CD4-positive, alpha-beta T cell treated with Interleukin-2 at 100 ng/mL for 4 hours (primary cell): ENCODE measurements at places on chromosomes 6 and 20.

- peak; percentile 50 for DNase-seq
These were observed 8.0 kb downstream of the SLC17A3 start for GRCh38 chr6:25866011-25866410.

DNA sequence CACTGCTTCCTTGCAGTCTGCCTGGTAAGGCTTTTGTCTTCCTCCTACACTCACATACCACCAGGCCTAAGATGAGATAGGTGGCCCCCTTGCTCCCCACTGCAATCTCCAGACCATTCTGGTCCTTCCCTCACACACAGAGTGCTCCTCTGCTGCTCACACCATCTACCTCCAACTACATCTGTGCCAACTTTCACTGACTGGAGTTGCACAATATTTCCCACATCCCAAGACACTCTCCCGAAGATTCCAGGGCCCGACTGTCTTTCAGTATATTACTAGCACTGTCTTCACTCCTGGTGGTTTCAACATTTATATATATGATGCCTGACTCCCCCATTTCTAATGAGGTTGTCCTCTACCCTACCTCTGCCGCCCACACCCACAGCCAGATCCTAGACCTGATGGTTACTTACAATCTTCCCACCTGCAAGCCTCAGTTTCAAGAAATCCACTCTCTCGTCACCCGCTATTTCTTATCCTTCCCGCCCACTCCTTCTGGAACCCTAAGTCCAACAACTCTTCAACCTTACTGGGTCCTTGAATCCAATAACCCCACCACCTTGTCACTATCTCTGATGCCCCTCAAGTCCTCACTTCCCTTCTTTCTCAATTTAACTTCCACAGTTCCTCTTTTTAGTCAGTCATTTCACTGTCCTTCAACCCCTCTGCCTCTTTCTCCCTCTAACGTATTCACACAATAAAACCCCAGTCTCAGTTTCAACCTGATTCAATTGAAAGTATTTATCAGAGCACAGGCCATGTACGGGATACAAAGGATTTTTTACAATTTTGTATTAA, 21.6 kb downstream of the RALGAPA2 start:
- DNase-seq = no peak

GRCh38 chr6:53382421-53382820, 33.7 kb upstream of the ELOVL5 start:
- no peak for DNase-seq

GRCh38 chr6:170553534-170554012, 466 bp upstream of the PSMB1 start:
- DNase-seq = peak; percentile 31

- no peak for DNase-seq
These were observed 32.5 kb downstream of the ADGRG6 start for GRCh38 chr6:142334294-142334693.

DNA sequence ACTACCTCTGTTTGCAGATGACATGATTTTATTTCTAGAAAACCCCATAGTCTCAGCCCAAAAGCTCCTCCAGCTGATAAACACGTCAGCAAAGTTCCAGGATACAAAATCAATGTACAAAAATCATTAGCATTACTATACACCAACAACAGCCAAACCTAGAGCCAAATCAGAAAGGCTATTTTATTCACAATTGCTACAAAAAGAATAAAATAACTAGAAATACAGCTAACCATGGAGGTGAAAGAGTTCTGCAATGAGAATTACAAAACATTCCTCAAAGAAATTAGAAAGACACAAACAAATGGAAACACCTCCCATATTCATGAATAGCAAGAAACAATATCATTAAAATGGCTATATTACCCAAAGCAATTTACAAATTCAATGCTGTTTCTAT, 65.6 kb upstream of the HTR1E start:
- DNase-seq = no peak

DNA sequence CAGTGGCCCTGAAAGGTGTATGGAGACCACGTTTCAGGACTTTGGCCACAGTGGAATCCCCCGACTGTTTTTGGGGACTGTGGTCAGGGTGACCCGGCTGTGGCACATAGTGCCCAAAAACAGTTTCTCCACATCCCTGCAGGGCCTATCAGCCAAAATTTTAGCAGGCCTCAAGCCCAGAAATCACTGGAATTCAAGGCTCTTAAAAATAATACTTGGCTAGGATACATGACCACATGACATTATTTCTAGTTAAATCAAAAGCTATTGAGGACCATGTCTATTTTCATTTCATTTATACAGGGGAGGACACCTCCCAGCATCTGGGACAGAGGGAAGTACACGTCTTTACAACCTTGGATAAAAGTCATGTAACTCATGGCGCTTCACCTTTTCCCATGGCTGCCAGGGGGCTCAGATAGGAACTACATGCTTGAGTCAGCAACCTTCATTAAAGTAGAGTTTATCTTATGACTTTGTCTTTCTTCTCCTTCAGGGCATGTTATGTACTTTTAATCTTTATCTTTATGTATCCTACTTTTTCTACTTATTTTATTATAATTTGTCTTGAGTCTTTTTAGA, 70.8 kb upstream of the CD93 start:
- no peak for DNase-seq

DNA sequence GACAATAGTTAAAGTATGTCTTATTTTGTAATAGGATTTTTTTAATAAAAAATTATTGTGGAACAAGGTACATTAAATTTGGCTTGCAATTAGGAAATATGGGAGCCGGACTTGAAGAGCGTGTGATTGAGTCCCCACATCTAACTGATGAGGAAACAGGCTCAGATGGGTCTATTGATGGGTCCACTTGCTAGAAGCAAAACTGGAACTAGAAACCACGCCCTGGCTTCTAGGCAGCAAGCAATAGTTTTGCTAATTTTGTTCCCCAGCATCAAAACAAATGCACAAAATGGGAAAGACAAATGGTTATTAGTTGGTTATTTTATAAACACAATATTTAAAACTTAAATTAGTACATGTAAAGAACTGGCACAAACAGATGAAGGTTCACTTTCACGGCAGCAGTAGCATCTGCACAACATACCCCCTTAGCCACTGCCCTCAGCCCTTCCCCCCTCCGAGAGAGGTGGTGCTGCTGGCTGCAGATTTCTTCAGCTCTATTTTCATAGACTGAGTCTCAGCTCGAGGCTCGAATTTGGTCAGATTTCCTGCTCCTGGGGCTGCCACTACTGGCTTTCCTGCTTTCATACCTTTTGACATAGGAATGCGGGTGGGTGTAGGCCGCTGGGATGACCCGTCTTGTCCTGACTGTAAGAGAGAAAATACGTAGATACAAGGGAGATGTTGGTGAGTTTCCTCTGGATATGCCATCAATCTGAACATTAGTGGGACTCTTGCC, 23.8 kb upstream of the TMEM30A start:
- DNase-seq = no peak

DNA sequence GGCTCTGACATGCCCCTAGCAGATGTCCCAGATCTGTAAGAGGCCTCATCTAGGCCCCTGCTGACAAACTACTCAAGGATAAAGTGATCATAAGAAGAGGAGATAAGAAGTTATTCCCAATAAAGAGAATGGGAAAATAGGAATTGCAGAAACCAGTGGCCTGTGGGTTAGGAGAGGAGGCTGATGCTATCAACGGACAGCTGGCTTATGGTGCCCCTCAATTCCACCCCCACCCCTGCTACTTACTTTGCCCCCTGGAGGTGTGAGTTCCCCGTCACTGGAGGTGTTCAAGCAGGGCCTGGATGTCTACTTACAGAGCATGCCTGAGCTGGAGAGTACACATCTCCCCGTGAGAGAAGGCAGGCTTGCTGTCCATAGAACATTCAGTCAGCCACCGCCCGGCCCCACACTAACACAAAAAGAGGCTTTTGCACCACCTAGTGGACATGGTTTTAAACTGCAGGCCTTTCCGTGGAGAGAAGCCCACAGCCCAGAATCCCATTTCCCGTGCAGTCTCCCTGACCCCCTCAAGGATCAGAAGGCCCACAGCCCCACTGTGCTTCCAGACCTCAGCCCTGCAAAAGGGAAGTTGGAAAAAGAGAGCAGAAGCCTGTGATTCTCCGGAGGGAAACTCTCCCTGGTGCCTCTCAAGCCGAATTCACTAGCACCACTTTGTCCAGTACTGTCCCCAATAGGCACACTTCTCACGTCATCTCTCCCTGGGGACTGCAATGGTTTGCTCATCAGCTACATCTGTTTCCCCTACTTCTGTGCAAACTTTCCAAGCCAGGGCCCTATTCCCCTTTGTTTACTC, 23.8 kb upstream of the BNIP5 start:
- peak; percentile 76 for DNase-seq

DNA sequence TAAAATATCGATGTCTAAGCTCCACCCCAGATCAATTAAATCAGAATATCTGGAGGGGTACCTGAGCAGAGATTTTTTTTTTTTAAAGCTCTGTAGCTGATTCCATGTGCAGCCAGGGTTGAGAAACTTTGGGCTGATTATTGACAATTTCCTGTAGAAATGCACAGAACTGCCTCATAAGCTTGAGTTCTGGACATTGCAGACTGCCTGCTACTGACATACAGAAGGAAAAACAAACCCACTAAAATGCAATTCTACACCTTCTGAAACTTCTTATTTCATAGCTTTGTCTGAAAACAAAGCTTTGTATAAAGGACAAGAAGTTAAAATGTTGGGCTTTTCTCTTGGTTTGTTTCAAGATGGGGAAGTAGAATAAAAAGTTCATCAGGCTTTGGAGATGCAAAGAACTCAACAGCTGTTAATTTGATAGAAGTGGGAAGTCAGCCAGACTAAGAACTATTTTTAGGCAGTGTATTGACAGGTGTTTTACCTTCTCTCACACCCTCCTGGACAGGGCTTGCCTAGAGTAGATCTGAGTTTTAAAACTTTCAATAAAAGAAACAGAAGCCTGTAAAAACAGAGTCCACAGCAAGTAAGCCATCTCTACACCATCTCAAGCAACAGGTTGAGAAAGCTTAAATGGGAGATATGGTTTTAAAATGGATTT, 147.7 kb downstream of the KCNQ5 start:
- DNase-seq = no peak

- DNase-seq = no peak
These were observed 6.9 kb downstream of the SIGLEC1 start for GRCh38 chr20:3705491-3705969.

DNA sequence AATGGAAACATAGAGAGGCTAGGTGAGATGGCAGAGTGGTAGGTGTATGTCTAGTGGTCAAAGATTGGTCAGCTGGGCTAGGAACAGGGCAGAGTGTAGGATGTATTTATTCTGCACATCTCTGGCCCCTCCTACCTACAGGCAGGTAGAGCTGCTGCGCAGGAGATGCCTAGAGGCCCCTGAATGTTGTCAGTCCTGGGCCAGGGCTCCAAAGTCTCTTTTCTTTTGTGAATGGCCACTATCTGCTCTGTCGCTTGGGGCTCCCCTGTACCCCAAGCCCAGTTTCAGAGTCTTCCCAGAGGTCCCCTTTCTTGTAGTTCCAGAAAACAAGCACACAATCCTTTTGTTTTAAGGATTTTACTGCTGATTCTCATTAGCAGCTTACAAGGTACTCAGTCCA, 5.0 kb downstream of the TSPO2 start:
- DNase-seq = no peak

- no peak for DNase-seq
These were observed 66.2 kb downstream of the SLC22A23 start for GRCh38 chr6:3390698-3391097.

- peak; percentile 12 for DNase-seq
These were observed 41.3 kb downstream of the NCOA3 start for GRCh38 chr20:47543006-47543431.
